Activated CD8-positive, alpha-beta memory T cell treated with anti-CD3 and anti-CD28 coated beads, Interleukin-2, amount 50 U/mL, for 48 hours (primary cell): ENCODE measurements at places on chromosomes 2 and 18.
A peak's percentile ranks its signal among the peaks of the same experiment; 100 is the strongest.

DNA sequence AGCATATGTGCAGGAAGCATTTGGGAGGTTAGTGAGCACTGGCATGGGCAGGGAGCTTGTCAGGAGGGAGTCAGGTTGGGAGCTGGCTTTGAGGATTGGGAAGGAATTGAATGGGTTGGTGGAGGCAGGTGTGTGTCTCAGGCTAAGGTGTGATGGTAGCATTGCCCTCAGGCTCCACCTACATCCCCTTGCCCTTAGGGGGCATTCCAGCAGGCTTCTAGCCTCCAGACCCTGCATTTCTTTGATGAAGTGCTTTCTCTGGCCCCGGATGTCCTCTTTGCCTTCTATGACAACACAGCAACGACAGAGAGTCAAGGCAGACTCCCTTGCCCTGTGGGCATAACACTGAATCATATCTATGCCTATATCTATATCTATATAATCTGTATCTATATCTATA lies 13.5 kb downstream of the RHBDD1 start:
- no peak for DNase-seq

DNA sequence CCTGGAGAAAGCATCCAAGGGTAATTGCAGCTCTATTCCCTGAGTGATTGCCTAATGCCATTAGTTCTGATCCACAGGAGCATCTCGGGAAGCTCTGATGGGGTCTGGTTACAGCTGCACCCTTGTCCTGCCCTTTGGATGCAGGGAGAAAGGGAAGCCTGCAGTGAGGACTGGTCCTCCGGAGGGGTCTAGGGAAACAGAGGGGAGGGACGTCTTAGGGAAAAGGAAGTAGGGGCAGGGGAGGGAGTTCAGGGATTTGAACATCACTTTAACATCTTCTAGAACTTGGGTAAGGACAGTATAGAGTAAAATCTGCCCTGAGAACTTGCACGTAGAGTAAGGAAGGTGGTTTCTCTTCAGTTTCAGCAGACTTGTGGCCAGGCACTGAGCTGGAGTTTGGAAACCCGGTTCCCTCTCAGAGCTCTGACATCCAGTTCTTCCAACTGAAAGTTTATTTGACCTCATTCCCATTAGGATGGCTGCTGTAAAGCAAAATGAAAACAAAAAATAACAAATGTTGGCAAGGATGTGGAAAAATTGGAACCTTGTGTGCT lies 20.5 kb downstream of the ONECUT2 start:
- no peak for DNase-seq

DNA sequence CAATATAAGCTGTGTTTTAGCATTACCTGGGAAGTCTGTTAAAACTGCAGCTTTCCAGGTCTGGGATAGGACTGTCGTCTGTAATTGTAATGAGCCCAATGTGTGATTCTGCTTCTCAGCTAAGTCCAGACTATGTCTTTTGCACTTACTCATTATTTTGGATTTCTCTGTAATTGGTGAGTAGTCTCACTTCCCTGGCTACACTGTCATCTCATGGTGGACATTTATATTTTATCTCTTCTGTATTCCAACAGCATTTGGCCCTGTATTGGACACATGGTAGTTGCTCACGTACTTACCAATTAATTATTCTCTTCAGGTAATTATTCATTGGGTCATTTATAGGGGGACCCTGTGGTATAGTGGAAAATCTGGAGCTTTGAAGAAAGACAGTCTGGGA lies 28.0 kb downstream of the LHCGR start:
- DNase-seq: no peak

DNA sequence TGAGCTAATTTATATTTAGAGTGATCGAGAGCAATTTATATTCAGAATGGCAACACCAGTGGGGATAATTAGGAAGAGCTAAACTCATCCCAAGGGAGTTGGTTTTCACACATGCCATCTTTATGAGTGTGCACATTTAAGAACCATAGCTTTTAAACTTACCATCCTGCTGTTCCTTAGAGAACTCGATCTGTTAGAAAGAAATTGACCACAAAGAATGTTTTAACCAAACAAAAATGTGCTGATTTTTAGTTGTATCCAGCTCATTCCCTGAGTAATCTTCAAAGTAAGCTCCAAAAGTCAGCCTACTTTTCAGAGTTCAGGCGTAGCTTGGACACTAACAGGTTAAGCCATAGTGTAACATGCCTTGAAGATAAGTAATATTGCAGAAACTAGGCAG lies 12.6 kb downstream of the MYL1 start:
- no peak for DNase-seq

- peak; percentile 69 for DNase-seq
These were observed 52.6 kb downstream of the NCK2 start for GRCh38 chr2:105797298-105797819.

DNA sequence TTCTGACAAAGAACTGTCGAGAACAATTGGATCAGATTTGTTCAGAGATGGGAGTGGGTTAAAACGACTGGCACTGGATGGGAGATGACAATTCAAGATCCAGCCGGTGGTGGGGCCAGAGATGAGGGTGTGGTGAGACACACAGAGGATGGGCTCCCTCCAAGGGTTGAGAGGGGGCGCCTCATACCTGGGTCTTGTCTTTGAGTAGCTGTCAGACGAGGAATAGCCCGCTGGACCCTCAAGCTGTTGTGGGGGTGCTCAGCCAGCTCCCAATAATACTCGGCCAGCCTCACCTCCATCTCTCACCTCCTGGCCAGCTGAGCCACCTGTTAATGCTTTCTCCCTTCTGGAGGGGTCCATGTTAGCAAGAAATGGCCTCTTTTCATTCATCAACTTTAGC lies 14.0 kb downstream of the INPP5D start:
- DNase-seq: peak; percentile 48

DNA sequence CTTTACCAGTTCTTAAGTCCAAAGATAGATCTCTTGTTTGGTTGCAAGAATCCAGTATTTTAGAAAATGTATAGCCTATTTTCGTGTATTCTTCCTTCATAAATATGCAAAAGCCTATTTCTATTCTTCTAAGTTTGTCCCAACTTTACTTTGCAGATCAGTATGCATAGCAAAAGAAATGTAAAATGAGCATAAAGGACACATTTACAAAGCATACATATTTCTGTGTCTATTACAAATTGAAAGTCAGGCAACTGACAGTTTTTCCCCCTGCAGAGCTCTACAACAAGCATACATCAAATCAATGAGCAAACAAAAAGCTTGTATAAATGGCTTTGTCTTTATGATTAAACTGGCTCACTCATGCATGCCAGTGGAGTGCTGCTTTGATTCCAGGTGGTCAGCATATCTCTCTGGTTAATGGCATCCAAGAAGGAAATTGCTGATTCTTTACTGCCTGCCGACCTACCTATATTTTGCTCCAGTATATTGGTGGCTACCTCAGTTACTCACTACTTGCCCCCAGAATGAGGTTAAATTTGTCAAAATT lies 10.0 kb upstream of the VPS54 start:
- no peak for DNase-seq
